Thyroid gland (tissue), 4 donors: ENCODE measurements at places on chromosomes 4 and X. TPM values are rescaled to one million over a fixed set of nuclear protein-coding genes. Genes with fewer than 3 reads are reported as not detected.

- DNase-seq: no peak
- H3K36me3 ChIP-seq: no peaks in the 10 kb centered on the region
- H3K4me1 ChIP-seq: no peaks in the 10 kb centered on the region
- H3K27me3 ChIP-seq: no peaks in the 10 kb centered on the region
- no peak overlapping the region for H3K4me3 ChIP-seq
Measured at GRCh38 chr4:38456096-38456495, 207.9 kb upstream of the KLF3 start.

GRCh38 chr4:153026591-153027346 lies 90.6 kb downstream of the FHDC1 start:
- no peaks in the 10 kb centered on the region for H3K27me3 ChIP-seq
- no peak overlapping the region for H3K27ac ChIP-seq
- no peak overlapping the region for H3K4me3 ChIP-seq
- no peak for DNase-seq

DNA sequence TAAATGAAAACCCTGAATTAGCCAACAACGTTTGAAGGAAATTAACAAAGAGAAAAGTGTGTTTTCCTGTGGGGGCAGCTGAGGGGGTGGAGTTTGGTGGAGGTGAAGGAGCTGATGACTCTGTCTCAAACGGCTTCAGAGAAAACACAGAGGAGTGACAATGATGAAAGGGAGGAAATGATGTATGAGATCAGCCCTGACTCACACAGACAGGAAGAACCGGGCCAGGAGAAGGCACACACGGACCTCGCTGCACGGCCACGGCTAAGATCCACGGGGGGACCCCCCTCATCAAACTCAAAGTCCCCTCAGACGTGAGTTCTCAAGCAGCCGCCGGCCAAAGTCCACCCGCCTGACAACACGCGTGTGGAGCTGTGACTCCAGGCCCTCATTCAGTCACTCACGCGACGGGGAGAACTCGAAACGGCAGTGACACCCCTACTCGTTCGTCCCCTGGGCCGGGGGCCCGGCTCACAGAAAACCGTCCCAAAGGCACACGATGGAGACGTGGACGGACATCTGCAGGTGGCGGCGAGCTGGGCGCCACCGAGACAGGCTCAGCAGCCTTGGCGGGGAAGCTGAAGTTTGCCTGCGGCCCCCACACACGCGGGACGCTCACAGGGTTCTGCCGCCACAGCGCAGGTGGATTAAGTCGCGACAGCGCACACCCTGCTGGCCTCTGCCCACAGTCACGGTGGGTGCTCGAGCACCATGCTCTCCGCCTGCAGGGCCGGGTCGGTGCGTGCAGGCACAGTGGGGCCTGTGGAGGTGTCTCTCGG lies 28.8 kb downstream of the PPP2R3B start:
- no peak overlapping the region for H3K4me3 ChIP-seq
- no peaks in the 10 kb centered on the region for H3K4me1 ChIP-seq
- H3K36me3 ChIP-seq: peaks cover 3% of the 10 kb centered on the region
- DNase-seq: no peak
- no peaks in the 10 kb centered on the region for H3K27me3 ChIP-seq

- H3K27ac ChIP-seq: no peak overlapping the region
- no peak overlapping the region for H3K4me3 ChIP-seq
- DNase-seq: no peak
- no peaks in the 10 kb centered on the region for H3K27me3 ChIP-seq
- peaks cover 4% of the 10 kb centered on the region for H3K4me1 ChIP-seq
Measured at GRCh38 chr4:153347117-153347516, 2.6 kb downstream of the MND1 start.

DNA sequence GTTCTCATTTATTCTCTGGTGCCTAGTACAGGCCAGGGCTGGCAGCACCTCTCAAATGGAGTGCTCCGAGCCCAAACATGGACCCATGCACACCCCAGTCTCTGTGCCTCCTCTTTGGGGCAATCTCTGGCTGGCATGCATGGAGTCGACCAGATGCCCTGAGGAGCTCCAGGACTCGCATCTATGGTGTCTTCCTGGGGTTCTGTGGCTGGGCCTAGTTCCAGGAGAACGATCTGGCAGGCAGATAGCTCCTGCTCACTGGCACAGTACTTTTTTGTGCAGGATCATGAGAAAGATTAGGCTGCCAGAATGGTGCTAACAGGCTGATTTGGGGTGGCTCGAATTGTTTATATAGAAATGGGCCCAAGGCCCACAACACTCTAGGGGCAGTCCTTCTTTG lies 72.0 kb upstream of the PJA1 start:
- H3K36me3 ChIP-seq: no peaks in the 10 kb centered on the region
- peak; percentile 8 for DNase-seq
- no peak overlapping the region for H3K27ac ChIP-seq
- peaks cover 9% of the 10 kb centered on the region for H3K4me1 ChIP-seq
- H3K27me3 ChIP-seq: no peaks in the 10 kb centered on the region

GRCh38 chr4:101983835-101984234 lies 193.3 kb downstream of the BANK1 start:
- no peaks in the 10 kb centered on the region for H3K4me1 ChIP-seq
- no peaks in the 10 kb centered on the region for H3K36me3 ChIP-seq
- H3K4me3 ChIP-seq: no peak overlapping the region

DNA sequence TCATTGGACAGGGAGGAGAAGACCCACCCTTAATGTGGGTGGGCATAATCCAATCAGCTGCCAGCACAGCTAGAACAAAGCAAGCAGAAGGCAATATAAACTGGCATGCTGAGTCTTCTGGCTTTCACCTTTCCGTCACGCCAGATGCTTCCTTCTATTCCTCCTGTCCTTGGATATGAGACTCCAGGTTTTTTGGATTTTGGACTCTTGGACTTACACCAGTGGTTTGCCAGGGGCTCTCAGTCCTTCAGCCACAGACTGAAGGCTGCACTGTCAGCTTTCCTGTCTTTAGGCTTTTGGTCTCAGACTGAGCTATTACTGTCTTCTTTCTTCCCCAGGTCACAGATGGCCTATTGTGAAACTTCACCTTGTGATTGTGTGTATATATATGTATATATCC lies 32.2 kb upstream of the UGT2B4 start:
- H3K36me3 ChIP-seq: no peaks in the 10 kb centered on the region
- no peak overlapping the region for H3K27ac ChIP-seq
- H3K27me3 ChIP-seq: no peaks in the 10 kb centered on the region
- no peak for DNase-seq
- no peak overlapping the region for H3K4me3 ChIP-seq

DNA sequence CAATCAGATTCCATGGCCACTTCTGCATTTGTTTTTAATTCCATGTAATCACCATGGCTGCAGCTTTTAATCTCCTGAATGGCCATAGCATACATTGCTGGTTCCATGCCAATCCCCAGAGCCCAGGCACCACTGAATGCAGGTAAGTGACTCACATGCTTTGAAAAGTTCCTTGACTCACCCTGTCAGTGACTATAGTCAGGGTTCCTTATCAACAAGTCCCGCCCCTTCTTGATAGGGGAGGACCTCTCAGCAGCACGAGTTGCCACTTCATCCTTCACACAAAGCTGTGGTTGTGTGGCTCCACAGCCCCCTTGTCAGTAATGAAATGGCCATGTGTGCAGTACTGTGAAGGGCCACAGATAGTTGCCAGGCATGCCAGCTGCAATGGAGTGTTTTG lies 516.6 kb downstream of the PPARGC1A start:
- H3K4me1 ChIP-seq: peaks cover 24% of the 10 kb centered on the region
- peak overlapping the region; percentile 95 for H3K27ac ChIP-seq
- no peak overlapping the region for H3K4me3 ChIP-seq

DNA sequence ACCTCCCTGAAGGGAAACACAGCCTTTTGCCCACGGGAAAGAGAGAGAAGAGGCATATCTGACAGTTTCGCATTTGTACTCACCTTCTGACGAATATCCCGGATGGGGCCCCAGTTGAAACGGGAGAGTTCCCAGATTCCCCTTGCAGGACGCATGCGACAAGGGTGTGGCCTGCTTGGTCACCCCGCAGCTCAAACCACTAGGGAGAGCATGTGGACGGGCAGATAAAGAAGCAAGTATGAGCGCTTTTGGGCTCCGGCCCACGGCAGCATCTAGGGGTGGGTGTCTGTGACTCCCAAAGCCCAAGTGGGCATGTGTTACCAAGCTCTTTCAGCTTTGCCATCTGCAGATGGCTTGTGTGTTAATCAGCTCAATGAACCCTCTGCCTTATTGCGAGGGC lies 70.1 kb upstream of the MED14 start:
- H3K4me3 ChIP-seq: no peak overlapping the region
- no peaks in the 10 kb centered on the region for H3K4me1 ChIP-seq
- no peak overlapping the region for H3K27ac ChIP-seq
- DNase-seq: no peak
- H3K36me3 ChIP-seq: no peaks in the 10 kb centered on the region
- H3K27me3 ChIP-seq: no peaks in the 10 kb centered on the region

The CLCN4 gene
- total RNA-seq: 19.1 TPM

The MAGEA1 gene
- total RNA-seq: not detected

The GASK1B gene
- 23.2 TPM for total RNA-seq

The RTL3 gene
- 0.54 TPM for total RNA-seq

The GRIA3 gene
- 0.46 TPM for total RNA-seq

The SCFD2 gene
- 25.0 TPM for total RNA-seq

The SMIM31 gene
- total RNA-seq: not detected
